ENCODE measurements at places on chromosomes 11 and 22.

DNA sequence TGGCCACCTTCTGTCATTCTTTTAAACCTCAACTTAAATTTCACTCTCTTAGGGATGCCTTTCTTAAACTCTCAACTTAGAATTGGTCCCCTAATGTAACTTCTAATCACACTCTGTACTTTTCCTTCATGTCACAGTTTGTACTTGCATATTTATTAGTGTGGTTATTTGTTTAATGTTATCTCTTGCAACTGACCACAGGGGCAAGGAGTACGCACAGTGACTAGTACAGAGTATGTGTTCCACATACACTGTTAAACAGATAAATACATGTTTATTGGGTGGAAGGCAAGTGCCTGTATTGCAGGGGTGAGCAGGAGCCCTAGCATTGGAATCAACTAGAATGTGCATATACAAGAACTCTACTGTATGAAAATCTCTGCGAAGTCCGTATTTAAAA, 554.0 kb downstream of the INSC start:
- DNase-seq = no peak

- DNase-seq = no peak
Measured at GRCh38 chr11:2800655-2801531, 84.7 kb downstream of the CDKN1C start.

DNA sequence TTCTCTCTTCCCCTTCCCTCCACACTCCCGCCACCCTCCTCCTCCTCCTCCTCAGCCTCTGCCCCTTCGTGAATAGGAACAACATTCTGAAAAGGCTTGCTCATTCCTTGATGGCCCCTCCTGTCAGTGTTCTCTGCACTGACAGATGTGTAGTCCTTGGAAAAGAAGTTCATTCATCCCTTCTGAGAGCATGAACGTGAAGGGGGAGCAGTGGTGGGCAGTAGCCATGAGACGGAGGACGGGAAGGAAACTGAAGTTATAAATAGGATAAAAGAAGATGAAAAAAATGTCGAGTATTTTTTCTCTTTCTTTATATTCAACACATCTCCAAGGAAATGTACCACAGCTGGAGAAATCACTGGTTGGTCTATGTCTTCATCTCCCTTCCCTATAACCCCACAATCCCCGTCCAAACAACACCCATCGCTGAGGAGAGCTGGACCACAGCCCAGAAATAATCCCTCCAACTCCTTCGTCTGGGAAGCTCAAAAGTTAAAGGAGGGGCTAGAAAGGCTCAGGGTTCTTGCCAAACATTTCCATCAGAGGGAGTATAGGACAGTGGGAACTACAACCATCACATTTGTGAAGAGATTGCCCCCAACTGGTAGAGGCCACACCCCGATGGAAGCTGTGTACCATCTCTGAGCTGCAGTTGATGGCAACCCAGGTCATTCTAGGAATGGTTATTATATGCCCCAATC, 33.5 kb downstream of the ETS1 start:
- DNase-seq = no peak

DNA sequence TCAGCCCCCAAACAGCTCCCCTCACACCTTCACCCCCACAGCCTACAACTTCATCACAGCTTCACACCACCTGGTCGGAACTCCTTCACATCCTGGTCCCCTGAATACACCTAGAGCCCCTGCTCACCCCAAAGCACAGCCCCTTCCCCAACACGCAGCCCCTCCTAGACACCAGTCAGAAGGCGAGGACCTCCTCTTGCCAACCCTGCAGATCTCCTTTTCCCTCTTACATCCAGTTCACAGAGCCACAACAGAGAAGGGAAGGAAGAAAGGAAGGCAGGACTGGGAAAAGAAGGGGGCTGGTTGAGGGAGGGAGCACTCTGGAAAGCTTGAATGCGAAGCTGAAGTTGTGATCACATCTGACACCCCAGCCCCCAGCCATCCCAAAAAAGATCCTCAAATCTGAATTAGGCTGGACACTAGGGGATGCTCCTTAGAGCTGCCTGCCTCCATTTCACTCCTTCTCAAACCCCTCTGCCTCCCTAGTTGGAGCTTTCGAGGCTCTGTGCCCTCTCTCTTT, 629 bp downstream of the CCKBR start:
- no peak for DNase-seq

DNA sequence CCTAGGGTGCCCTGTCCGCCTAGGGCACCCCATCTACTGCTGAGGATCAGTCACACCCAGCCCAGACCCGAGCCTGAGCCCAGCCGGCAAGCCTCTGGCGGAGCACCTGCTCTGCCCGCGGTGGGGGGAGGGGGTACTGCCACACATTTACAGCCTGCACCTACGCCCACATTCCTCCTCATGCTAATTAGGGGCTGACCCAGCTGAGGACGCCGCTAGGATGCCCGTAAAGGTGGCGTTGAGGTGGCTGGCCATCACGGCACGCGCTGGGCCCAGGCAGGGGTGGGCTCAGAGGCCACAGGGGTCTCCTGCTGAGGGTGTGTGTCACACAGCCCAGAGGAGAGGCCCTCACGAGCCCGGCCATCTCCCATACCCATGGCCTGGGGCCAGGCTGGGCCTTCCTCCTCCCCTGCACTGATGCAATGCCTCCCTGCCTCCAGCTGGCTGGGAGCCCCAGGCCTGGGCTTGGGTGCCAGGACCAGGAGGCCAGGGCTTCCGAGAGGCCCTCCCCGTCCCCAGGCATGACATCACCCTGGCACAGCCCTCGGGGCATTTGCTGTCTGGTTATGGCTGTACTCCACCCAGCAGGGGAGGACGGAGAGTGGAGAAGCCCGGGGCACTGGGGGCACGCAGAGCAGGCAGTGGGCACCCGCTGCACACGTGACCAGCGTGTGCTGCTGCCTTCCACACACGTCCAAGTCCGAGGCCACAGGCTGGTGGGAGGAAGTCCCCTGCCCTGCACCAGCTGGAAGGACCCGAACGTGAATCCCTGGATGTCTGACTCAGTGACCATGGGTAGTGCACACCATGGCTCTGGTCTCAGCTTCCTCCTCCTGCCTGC, 12.7 kb downstream of the DUSP8 start:
- no peak for DNase-seq

DNA sequence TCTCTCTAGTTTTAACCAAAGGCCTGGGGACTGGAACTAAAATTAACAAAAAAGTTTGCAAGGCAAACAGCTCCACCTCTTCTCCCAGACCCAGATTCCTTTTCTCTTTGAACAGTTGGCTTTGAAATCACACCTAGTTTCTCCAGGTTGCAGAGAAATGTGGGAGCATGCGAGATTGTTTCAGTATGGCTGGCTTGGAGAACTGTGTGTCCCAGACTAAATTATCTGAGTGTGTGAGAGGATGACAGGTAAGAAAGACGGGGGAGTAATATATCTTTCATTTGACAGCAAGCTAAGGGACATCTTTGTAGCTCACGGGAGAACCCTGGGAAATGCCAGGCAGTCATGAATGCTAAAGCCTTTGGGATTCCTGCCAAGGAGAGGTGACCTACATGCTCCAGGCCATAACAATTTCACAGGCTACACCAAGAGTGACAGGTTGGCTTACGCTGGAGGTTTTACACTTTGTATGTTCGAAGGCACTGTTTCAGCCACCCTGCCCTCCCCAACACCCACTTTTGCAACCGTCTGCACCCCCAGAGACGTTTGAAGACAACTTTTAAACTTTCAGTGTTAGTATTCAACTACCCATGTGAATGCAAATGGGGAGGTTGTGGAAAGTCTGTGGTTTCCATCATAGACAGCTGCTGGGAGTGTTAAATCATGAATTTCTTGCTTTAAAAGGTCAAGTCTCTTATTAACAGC, 109.3 kb upstream of the SNX19 start:
- DNase-seq = no peak

- DNase-seq = no peak
Measured at GRCh38 chr11:7572001-7572712, 58.4 kb downstream of the PPFIBP2 start.

- no peak for DNase-seq
Measured at GRCh38 chr11:126333142-126333541, 22.3 kb upstream of the ST3GAL4 start.

DNA sequence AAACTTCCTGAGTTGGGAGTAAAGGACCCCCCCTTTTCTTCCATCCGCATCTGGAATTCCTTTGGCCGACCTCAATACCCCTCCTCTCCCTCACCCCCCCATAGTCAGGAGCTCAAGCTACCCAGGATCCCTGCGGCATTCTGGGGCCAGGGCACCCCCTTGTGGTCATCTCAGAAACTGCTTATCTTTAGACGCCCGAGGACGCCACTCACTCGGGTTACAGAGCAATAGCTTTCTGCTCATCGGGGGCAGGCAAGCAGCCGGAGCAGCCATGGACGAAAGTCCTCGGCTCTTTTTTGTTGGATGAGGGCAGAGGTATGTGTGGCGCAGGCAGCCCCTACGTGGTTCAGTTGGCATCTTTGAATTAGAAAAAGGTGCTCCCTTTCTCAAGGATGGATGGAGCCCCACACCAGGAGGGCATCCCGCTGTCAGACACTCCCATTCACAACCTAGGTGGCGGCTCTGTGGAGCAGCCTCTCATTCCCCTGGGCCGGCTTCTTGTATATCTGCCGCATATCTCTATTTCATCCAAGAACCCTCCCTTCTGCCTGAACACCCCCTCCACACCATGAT, 2.3 kb downstream of the C1QTNF5 start:
- peak; percentile 73 for DNase-seq

GRCh38 chr11:73965076-73965763, 14.4 kb downstream of the DNAJB13 start:
- DNase-seq = no peak

- DNase-seq = no peak
Measured at GRCh38 chr11:46564459-46564858, 29.4 kb downstream of the AMBRA1 start.

DNA sequence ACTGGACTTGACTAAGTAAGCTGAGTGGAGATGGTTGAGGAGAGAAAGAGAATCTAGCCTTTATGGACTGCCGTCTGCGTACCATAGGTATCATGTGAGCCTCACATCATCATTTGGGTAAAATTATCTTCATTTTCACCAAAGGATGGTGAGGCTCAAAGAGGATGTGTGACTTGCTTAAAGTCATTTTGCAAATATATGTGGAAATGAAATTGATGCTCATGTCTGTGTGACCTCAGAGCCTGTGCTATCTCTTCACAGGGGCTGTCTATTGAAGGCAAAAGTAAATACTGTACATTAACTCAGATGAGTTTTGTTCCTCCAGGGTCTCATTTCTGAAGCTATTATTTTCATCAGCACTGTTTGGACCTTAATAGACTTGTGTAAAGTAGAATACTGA, 83.3 kb upstream of the ALKBH3 start:
- no peak for DNase-seq

- no peak for DNase-seq
Measured at GRCh38 chr22:27966168-27967064, 47.4 kb upstream of the PITPNB start.

GRCh38 chr11:129446572-129446971, 70.9 kb downstream of the BARX2 start:
- no peak for DNase-seq

GRCh38 chr11:116835791-116836631, 1.4 kb downstream of the APOA1 start:
- DNase-seq = peak; percentile 84

DNA sequence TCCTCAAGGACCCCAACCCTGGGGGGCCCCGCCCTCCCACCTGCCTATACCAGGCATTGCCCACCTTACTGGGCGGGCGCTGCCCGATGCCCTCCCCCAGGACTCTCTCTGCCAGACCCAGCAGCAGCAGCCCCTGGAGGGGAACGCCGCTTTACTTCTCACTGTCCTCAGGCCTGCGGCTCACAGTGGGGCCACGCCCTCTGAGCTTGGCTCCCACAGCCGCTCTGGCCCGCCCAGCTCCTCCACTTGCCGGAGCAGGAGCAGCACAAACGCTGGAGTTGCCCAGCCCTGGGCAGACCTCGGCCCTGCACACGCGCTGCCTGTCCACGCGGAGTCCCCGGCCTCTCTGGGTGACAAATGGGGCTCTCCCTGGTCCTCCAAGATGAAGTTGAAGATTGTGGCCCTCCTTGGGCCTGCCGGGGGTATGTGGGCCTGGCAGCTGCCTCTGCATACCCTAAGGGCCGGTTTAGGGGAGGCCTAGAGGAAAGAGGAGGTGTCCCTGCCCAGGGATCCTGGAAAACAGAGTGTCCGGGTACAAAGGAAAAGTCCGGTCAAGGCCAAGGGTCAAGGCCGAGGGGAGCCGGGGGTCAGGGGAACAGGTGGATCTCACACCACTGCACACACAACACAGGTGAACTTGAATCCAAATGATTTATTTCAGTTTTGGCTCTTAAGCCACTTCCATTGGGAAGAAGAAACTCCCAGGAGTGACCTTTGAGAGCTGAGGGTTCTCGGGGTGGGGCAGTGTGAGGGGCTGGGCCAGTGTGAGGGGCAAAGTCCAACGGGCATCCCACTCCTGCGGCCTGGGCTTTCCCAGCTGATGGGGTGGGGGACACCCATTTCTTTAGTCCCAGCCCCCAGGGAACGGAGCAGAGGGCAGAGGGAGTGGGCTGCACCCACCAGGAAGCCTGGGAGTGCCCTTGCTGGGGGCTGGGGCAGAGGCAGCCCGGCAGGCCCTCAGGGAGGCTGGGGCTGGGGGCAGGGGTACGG, 674 bp upstream of the BAIAP2L2 start:
- DNase-seq = no peak

DNA sequence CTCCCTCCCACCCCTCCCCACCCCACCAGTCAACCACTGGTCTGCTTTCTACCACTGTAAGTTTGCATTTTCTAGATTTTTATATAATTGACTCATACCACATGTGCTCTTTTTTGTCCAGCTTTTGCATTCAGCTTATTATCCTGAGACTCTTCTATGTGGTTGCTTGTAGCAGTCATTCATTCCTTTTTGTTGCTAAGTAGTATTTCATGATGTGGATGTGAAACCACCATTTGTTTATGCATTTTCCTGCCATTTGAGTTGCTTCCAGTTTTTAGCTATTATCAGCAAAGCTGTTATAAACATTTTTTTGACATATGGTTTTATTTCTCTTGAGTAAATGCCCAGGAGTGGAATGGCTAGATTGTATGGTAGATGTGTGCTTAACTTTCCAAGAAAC, 77.0 kb upstream of the FGF3 start:
- no peak for DNase-seq

DNA sequence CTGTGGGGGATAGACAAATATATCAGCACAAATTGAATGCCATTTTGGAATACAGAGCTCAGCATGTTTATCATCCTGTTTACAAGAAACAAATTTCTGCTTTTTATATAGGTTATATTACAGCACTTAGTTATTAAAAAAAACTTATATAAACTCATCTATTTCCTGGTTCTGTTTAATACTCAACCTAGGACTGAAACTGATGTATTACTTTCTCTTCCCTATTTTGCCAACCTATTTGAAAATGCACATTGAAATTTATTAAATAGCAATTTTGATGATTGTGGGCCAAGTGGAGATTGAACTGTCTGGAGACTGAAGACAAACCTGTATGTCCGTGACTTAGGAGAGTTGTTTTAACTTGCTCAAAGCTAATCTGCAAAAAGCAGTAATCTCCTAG, 288.3 kb upstream of the ANO3 start:
- DNase-seq = no peak
